ENCODE measurements at places on chromosomes 5 and 9. TPM values are rescaled to one million over a fixed set of nuclear protein-coding genes. Genes with fewer than 3 reads are reported as not detected.

- H3K4me3 ChIP-seq = no peak overlapping the region
- no peak for DNase-seq
- no peaks in the 10 kb centered on the region for H3K36me3 ChIP-seq
- H3K27ac ChIP-seq = no peak overlapping the region
- peaks cover 20% of the 10 kb centered on the region for H3K4me1 ChIP-seq
These were observed 192.3 kb downstream of the PALM2AKAP2 start for GRCh38 chr9:109972026-109972882.

DNA sequence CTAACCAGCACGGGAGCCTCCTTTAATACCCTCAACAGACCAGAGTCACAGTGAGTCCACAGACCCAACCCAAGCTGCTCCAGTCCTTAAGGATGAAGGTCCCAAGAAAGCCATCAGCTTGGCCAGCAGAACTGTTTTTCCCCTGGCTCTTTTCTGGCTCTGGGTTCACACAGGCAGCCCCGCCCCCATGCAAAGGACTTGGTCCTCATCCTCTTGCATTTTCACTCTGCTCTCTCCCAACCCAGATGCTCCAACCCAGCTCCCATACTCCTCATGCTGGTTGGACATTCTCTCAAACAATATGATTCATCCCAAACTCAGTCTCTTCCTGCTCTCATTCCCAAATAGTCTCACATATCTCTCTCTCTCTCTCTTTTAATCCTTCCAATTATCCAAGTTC lies 74.2 kb upstream of the SPOCK1 start:
- DNase-seq = peak; percentile 88
- H3K36me3 ChIP-seq = no peaks in the 10 kb centered on the region
- no peaks in the 10 kb centered on the region for H3K4me1 ChIP-seq
- no peak overlapping the region for H3K4me3 ChIP-seq
- H3K27ac ChIP-seq = no peak overlapping the region
- no peaks in the 10 kb centered on the region for H3K27me3 ChIP-seq

DNA sequence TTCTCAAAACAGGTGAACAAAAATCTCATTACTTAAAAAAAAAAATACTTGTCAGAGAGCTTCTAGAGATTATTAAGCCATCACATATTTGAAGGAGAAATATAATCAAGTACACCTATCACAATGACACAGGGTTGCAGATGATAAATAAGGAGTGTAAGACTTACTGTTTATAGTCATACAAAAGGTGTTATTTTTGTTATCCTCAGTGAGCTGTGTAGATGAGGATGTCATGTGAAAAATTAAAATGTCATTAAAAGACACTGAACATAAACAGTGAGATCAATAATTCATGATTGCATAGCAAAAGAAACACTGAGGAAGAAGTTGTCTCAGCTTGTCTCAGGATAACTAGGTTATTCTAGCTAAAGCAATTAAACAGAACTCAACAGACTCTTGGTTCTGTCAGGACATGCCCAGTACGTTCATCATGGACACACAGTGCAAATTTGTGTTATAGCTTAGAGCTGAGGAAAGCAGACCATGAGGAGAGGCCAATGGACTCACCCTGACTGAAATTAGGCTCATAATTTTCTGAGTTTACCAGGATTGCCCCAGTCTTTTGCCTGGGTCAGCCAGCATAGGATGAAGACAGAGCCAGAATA lies 1162.6 kb upstream of the C9orf72 start:
- no peak overlapping the region for H3K4me3 ChIP-seq
- no peaks in the 10 kb centered on the region for H3K27me3 ChIP-seq
- H3K36me3 ChIP-seq = no peaks in the 10 kb centered on the region
- H3K27ac ChIP-seq = no peak overlapping the region
- no peak for DNase-seq

GRCh38 chr5:83026930-83027687 lies 50.1 kb downstream of the TMEM167A start:
- no peak for DNase-seq
- H3K4me3 ChIP-seq = no peak overlapping the region
- H3K27me3 ChIP-seq = no peaks in the 10 kb centered on the region
- H3K4me1 ChIP-seq = no peaks in the 10 kb centered on the region

DNA sequence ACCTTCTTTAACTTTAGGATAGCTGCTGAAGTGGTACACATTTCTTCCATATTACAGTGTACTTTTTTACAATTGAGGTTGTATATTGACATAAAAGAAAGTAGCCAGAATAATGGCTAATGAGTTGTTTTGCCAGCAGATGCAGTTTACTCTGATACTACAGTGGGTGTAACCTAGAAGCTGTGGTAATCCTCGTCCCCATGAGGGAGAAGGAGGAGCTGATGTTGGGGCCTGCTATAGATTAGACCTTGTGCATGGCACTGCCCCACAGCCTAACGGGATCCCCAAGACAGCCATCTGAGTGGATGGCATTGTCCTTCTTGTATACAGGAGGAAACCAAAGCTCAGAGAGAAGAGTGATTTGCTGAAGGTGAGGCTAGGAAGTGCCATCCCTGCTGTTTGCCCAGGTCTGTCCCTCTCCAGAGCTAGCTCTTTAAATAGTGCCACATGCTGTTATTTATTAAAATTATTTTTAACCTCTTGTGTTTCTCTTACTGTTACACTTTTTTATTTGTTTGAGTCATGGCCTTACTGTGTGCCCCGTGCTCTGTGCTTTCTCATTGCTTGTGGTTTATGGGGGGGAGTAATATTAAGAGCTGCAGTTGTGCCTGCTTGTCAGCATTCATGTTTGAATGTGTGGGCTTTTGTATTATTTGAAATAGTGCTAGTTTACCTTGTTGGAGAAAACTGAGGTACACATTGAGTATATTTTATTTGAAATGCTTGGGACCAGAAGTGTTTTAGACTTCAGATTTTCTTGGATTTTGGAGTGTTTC lies 65.3 kb downstream of the ICE1 start:
- no peak overlapping the region for H3K4me3 ChIP-seq
- no peak overlapping the region for H3K27ac ChIP-seq
- no peak for DNase-seq
- H3K27me3 ChIP-seq = no peaks in the 10 kb centered on the region
- H3K36me3 ChIP-seq = peaks cover 73% of the 10 kb centered on the region

The LRRC14B gene
- total RNA-seq = not detected

- no peak overlapping the region for H3K27ac ChIP-seq
- DNase-seq = no peak
- no peaks in the 10 kb centered on the region for H3K4me1 ChIP-seq
- H3K27me3 ChIP-seq = no peaks in the 10 kb centered on the region
- H3K36me3 ChIP-seq = no peaks in the 10 kb centered on the region
These were observed 243.0 kb upstream of the PTPRD start for GRCh38 chr9:10855847-10856246.

GRCh38 chr5:179228341-179229121 lies 116.7 kb downstream of the ADAMTS2 start:
- no peaks in the 10 kb centered on the region for H3K36me3 ChIP-seq
- H3K27me3 ChIP-seq = no peaks in the 10 kb centered on the region
- no peak overlapping the region for H3K4me3 ChIP-seq
- H3K27ac ChIP-seq = no peak overlapping the region

DNA sequence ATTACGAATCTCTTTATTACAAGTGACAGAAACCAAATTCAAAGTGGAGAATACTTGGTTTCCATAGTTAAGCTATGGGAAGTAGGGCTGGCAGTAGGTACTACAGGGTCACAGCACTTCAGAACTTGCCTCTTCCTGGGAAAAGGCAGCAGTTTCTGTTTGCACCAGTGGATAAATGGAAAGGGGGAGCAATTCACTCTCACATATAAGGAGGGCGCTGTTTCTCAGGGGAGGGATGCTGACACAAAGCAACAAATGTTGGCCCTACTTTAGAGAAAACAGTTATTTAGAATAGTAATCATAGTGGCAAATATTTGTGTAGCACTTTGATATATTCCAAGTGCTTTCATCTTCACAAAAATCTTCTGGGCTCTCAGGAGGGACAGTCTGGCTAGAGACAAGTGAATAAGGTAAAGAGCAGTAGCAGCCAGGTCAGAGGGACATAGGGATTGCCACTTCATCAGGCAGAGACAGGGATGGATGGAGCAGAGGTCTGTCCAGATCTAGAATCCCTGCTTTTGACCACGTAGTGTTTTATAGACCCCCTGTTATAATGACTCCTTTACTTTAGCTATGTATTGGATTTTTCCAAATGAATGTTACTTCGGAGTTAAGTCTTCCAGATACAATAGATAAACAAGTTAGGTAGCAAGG lies 554.8 kb upstream of the SGCD start:
- H3K4me1 ChIP-seq = no peaks in the 10 kb centered on the region
- H3K36me3 ChIP-seq = no peaks in the 10 kb centered on the region
- H3K27ac ChIP-seq = no peak overlapping the region

The CACFD1 gene
- total RNA-seq = 21.7 TPM

The DRD1 gene
- not detected for total RNA-seq

The ECPAS gene
- total RNA-seq = 72.9 TPM

The INSL4 gene
- not detected for total RNA-seq

- H3K27me3 ChIP-seq = peaks cover 18% of the 10 kb centered on the region
- H3K4me1 ChIP-seq = no peaks in the 10 kb centered on the region
- H3K27ac ChIP-seq = no peak overlapping the region
- no peak for DNase-seq
These were observed 247.1 kb downstream of the PBX3 start for GRCh38 chr9:125994066-125994943.

DNA sequence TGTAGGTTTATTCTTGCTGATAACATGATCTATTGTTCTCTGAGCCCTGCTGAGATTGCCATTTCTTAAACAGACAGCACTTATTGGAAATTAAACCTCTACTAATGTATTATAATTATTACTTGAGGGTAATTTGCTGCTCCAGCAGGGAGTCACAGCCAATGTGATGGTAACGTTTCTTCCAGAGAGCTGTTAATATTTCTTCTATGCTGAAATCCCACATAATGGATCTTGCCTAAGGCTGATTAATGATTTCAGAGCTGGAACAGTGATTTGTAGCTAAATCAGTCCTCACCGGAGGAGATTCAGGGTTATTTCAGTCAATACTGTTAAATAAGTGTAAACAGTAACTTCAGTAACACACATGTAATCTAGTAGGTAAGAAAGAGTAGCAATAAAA lies 170.1 kb downstream of the CDH12 start:
- H3K4me3 ChIP-seq = no peak overlapping the region
- no peak for DNase-seq
- H3K27ac ChIP-seq = no peak overlapping the region
- no peaks in the 10 kb centered on the region for H3K27me3 ChIP-seq

DNA sequence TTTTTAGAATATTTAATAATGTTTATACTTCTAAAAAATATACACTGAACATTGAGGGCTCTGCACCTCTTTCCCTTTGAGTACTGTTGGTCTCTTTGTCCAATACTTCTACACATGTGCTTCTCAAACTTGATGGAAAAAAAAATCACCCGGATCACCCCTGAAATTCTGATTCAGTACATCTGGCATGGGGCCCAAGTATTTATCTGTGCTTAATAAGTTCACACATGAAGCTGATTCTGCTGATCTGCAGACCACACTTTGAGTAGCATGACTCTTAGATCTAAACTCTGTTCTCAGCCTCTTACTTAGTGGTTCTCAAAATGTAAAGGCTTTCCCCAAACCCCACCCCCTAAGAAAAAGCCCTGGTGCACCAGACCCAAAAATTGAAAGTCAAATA lies 12.0 kb downstream of the RUSC2 start:
- no peaks in the 10 kb centered on the region for H3K36me3 ChIP-seq
- H3K4me3 ChIP-seq = no peak overlapping the region
- DNase-seq = peak; percentile 60
- no peak overlapping the region for H3K27ac ChIP-seq

- H3K27me3 ChIP-seq = no peaks in the 10 kb centered on the region
- DNase-seq = no peak
- no peak overlapping the region for H3K27ac ChIP-seq
- H3K4me3 ChIP-seq = no peak overlapping the region
These were observed 193.4 kb downstream of the CDK5RAP2 start for GRCh38 chr9:120386390-120387131.

GRCh38 chr9:20322212-20322611 lies 300.1 kb downstream of the MLLT3 start:
- peak; percentile 86 for DNase-seq
- no peak overlapping the region for H3K4me3 ChIP-seq
- no peaks in the 10 kb centered on the region for H3K36me3 ChIP-seq
- peaks cover 29% of the 10 kb centered on the region for H3K4me1 ChIP-seq
- H3K27ac ChIP-seq = no peak overlapping the region
- no peaks in the 10 kb centered on the region for H3K27me3 ChIP-seq

GRCh38 chr9:71250581-71250980 lies 129.2 kb upstream of the TRPM3 start:
- no peaks in the 10 kb centered on the region for H3K4me1 ChIP-seq
- no peak overlapping the region for H3K27ac ChIP-seq
- H3K4me3 ChIP-seq = no peak overlapping the region

DNA sequence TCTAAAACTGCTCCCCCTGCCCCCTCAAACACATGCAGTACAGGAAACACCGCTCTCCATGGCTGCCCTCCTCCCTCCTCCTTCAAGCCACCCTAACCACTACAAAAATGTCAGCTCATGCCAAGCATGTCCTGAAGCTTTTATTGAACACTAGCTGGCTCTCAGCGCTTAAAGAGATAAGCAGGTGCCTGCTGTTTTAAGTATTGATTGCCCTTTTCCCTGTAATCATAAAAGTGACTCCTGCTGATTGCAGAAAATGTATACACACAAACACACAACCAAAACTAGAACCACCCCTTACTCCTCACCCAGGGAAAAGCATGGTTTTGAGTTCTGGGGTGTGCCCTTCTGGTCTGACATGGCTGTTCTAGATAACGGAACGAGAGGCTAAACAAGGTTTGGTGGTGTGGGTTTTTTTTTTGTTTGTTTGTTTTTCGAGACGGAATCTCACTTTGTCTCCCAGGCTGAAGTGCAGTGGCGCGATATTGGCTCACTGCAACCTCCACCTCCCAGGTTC lies 3.7 kb upstream of the UCK1 start:
- peaks cover 4% of the 10 kb centered on the region for H3K36me3 ChIP-seq
- H3K27ac ChIP-seq = no peak overlapping the region
- H3K4me1 ChIP-seq = peaks cover 15% of the 10 kb centered on the region

The LURAP1L gene
- total RNA-seq = 11.4 TPM

- H3K4me1 ChIP-seq = peaks cover 8% of the 10 kb centered on the region
- H3K27ac ChIP-seq = no peak overlapping the region
- H3K27me3 ChIP-seq = no peaks in the 10 kb centered on the region
- H3K4me3 ChIP-seq = no peak overlapping the region
- H3K36me3 ChIP-seq = no peaks in the 10 kb centered on the region
These were observed 479.3 kb downstream of the ARHGEF28 start for GRCh38 chr5:74105126-74105780.

DNA sequence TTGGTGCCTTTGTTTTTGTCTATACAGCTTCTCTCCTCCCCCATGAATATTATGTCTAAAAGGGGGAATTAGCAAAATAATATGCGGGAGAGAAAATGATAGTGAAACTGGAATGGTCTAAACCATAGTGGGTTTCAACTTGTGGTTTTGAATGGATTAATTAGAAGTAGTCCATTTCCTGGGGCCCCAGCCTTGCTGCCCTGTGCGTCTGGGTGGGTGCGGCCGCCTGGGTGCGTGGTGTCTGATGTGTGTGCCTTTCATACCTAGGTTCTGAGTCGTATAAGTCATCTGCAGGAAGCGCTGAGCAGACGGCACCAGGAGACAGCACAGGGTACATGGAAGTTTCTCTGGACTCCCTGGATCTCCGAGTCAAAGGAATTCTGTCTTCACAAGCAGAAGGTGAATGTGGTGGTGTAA lies 120.0 kb upstream of the CACNA1B start:
- peaks cover 92% of the 10 kb centered on the region for H3K36me3 ChIP-seq
- no peak for DNase-seq
- no peak overlapping the region for H3K4me3 ChIP-seq
- peaks cover 6% of the 10 kb centered on the region for H3K4me1 ChIP-seq
- H3K27me3 ChIP-seq = no peaks in the 10 kb centered on the region
